Frontal cortex (tissue), 4 donors: ENCODE measurements at places on chromosomes 1 and 21.

DNA sequence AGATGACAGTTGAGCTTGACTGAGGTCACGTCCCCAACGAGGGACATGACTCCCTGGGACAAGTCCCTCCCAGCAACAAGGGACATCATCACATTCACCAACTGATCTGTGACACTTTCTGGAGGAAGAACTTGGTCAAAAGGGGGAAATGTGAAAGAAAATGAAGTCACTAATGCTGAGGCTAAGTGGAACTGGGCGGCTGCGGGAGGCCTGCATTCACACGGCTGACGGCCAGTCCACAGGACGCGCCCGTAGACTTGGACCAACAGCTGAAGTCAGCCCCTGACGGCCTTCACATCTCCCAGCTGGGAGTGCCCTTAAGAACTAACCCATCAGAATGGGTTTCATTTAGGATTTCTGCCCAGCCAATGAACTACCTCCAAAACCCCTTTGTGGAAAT is 26.6 kb downstream of the POFUT2 start:
- no peak for DNase-seq

DNA sequence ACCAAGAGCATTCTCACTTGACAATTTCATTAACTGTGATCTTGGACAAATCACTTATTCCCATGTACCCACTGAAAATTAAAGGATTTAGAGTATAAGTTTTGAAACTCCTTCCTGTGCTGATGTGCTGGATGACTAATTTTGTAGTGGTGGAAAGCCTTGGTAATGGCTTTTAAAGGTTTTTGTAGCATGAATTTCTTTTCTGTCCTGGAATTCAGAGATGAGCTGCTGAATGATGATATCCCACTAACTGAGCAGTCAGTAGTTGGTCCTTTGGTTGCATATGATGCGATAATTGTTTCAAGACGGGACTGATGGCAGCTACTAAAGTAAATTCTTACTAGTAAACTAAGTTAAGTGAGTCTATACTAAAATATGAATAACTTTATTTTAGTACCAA is 5.2 kb downstream of the RPL5 start:
- no peak for DNase-seq

GRCh38 chr1:166836733-166837132 is 2.5 kb upstream of the POGK start:
- DNase-seq: no peak

- no peak for DNase-seq
Measured at GRCh38 chr1:63379583-63379982, 12.2 kb downstream of the ALG6 start.

GRCh38 chr1:41377397-41377796 is 16.2 kb downstream of the FOXO6 start:
- DNase-seq: no peak
